ENCODE measurements at places on chromosomes 2 and 18.

DNA sequence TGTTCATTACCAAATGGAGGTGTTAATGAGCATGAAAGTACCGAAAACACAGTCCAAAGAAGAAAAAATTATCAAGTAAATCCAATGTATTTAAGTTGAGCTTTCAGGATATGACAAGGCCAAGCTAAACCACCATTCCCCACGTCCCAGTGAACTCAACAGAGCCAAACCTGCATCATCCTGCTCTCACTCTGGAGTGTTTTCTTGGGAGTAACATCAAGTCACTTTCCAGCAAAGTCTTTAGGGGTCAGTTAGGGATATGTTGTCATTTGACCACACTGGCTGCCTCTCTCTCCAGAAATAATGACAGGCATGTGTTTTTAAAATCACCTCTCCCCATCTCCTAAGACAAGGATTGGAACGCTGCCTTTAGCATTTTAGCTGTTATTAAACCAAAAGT lies 140.5 kb downstream of the SRBD1 start:
- DNase-seq = no peak

- no peak for DNase-seq
Measured at GRCh38 chr2:62293490-62294271, 97.8 kb downstream of the B3GNT2 start.

GRCh38 chr2:4020153-4020552 lies 316.8 kb downstream of the DCDC2C start:
- DNase-seq = no peak

- no peak for DNase-seq
Measured at GRCh38 chr2:160375037-160375436, 118.6 kb downstream of the RBMS1 start.

DNA sequence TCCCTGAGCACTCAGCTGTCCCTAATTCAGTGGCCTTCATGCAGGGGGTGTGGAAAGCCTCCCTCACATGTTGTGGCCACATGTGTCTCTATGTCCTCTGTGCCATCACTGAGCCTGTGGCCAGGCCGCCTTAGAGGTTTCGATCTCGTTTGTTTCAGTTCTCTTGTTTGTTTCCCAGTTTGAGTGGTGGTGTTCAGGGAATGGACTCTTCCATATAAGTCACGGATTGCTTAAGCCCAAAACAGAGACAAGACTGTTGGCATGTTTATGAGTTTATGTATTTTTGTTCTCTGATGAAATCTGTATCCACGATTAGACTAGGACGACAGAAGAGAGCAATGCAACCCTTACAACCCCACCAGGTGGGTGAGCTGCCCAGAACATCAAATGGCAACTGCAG lies 134.5 kb downstream of the CCBE1 start:
- DNase-seq = no peak

DNA sequence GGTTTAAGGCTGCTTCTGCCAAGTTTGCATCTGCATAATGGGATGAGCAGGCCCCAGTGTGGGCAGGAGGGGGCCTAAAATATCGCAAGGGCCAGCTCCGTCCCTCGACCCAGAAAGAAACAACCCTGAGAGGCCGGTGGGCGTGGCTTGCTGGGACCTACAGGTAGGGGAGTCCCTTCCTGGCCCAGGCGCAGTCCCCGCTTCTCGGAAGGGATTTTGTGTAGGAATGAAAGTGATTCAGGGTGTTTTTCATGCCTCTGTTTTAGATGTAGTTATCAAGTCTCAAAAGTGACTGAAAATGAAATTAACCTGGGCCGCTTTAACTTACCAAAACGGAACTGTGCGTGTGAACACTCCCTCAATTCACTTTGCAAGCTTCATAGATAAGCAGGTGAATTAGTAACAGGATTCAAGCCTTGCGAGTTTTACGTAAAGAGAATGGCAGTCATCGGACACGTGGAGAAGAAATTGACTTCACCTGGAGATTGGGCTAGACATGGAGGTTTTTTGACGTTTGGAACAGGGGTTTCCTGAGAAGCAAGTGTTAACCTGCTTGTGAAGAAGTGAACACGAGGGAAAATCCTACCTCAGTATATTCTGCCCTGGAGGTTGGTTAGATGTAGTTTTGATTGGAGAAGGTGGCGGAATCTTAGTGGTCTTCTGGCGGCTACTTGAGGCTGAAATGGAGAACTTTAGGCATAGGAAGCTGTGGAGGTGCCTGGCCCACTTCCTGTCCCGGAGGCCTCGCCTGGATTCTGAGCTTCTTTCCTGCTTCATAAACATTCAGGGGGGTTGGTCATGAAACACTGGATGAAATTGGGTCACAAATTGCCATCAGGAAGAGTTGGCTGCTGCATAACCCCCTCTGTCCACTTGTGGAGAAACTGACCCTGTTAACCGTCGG lies 1.7 kb downstream of the NCK2 start:
- peak; percentile 52 for DNase-seq

DNA sequence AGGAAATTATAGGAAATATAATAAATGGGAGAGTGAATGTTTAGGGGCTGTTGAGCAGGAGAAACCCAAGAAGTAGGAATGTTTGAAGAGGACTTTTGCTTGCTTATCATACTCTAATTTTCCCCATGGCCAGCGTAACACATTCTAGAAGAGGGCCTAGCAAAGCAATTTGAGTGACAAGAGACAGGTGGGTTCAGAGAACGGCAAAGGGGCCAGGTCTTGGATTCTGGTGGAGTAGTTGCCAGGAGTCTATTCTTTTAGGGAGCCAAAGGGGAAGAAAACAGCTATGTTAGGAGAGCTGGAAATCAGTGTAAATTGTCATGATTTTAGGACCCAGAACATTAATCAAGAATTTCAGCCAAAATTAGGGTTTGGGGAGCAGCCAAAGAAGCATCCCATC lies 96.5 kb downstream of the COL5A2 start:
- no peak for DNase-seq

- DNase-seq = no peak
Measured at GRCh38 chr2:33108483-33109443, 162.0 kb downstream of the LTBP1 start.

GRCh38 chr18:78619854-78620253 lies 359.8 kb upstream of the SALL3 start:
- DNase-seq = no peak

GRCh38 chr2:128004509-128004908 lies 23.4 kb downstream of the SAP130 start:
- no peak for DNase-seq

DNA sequence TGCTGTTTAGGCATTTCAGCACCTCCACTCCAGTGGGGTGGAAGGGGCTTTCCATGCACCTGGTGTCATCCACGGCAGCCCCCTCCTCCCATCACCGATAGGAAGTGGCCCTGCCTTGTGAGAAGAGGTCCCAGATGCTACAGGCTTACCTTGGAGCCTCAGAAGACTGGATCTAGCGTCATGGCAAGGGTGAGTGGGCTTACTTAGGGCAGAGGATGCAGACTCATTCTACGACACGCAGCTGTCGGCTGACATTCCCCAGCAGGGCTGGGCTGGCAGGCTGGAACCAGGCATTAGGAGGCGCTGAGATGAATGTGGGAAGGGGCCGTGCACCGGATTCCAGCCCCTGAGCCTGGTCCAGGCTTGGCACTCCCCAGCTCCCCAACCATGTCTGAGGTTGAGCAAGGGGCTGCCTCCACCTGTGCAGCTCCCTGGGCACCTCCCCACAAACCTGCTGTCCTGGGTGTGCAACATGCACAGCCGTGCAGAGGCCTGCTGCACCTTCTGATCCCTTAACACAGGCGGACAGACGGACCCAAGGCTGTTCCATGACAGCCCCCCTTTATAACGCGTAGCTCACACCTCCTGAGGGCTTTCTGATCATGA lies 1.7 kb upstream of the PRLH start:
- DNase-seq = no peak

- DNase-seq = no peak
Measured at GRCh38 chr2:231684314-231685223, 23.8 kb upstream of the PTMA start.

- no peak for DNase-seq
Measured at GRCh38 chr18:65567372-65567771, 183.4 kb upstream of the CDH7 start.

- DNase-seq = no peak
Measured at GRCh38 chr2:239816576-239817467, 208.3 kb downstream of the NDUFA10 start.

DNA sequence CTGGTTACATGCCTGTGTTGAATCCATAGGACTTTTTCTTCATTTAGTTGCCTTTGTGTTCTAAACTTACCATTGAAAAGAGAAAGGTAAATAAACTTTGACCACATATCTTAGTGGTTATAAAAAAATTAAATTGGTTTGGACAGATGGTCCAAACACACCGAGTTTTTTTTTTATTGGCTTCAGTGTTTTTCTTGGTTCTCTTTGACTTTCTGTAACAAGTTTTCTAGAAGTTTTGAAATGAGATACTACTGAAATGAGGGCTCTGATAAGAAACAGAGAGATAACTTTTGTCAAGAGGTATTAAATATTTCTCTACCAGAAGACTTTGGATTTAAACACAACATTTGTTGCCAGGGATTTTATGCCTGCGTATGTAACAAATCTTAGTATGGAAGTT lies 20.7 kb downstream of the SPTBN1 start:
- DNase-seq = no peak

GRCh38 chr18:8231316-8231715 lies 377.9 kb upstream of the RAB12 start:
- no peak for DNase-seq

GRCh38 chr2:213231966-213232365 lies 52.3 kb upstream of the SPAG16 start:
- DNase-seq = no peak

- DNase-seq = no peak
Measured at GRCh38 chr2:186220409-186220808, 265.7 kb upstream of the ZC3H15 start.

DNA sequence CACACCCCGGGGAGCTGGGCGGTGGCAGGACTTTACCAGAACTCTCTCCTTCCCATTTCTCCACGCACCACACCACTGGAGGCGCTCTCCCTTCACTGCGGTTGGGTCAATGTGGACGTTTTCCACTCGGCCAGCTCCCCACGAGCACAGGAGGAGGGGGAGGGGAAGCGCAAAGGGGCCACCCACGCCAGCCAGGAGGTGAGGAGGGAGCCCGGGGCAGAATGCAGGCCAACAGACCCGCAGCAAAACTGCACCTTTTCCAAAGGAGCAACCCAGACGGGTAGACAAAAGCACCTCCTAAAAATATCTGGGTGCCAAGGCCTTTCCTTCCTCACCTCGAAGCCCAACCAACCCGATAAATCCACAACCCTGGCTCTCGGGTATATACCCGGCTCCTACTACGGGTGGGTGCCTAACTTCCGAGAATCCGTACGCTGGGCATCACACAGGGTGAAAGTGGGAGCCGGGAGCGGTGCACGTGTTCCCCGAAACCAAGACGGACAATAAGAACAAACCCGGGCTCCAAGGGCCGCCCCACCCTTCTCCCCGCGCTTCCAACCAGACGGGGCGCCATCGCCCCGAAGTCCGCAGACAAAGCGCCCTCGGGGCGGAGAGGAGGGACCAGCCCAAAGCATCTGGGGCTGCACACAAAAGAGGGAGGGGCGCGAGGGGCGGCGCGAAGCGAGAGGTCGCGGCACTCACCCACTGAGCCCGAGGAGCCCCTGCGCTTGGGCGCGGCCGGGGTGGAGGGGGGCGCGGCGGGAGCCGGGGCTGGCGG lies 1.0 kb downstream of the RTN4 start:
- peak; percentile 41 for DNase-seq

- no peak for DNase-seq
Measured at GRCh38 chr2:128789221-128789620, 470.6 kb upstream of the HS6ST1 start.

- DNase-seq = no peak
Measured at GRCh38 chr2:61853086-61853846, 594 bp downstream of the FAM161A start.

- no peak for DNase-seq
Measured at GRCh38 chr18:46477425-46478011, 179.5 kb downstream of the LOXHD1 start.

- DNase-seq = no peak
Measured at GRCh38 chr2:4278392-4278791, 575.0 kb downstream of the DCDC2C start.

DNA sequence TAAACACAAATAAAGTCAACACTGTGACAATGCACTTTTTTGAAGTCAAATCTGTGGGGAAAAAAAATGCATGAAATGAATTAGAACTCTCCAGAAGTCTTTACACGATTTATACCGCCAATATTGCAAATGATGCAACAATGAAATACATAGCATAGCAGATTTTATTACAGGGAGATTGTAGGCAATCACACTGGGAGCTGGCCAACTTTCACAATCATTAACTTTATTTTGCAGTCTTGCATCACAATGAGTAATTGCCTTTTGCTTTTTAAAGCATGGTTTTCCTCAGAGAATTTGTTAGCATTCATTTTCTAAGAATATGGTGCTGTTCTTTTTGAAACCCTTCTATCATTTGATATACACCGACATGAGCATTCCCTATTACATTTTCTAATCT lies 366.4 kb upstream of the FSIP2 start:
- no peak for DNase-seq

GRCh38 chr2:6854416-6854815 lies 11.3 kb downstream of the CMPK2 start:
- DNase-seq = no peak

DNA sequence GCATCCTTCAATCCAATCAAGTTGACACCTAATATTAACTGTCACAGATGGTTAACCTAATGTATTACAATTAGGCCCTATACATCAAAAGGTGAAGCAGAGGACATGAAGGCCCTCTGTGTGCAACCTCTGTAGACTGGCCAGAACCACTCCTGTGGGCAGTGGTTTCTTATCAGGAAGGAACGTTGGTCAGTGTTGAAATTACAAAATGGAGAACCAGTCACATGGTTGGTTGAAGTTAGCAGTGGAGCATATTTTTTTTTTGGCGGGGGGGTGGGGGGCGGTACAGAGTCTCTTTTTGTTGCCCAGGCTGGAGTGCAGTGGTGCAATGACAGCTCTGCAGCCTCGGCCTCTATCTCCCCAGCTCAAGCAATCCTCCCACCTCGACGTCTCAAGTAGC lies 19.8 kb downstream of the RNU2-63P start:
- no peak for DNase-seq

GRCh38 chr2:129922571-129923264 lies 56.7 kb upstream of the RAB6C start:
- DNase-seq = no peak

- DNase-seq = no peak
Measured at GRCh38 chr2:168529900-168530561, 74.0 kb downstream of the CERS6 start.

GRCh38 chr2:200786423-200786822 lies 25.3 kb upstream of the BZW1 start:
- no peak for DNase-seq

- DNase-seq = no peak
Measured at GRCh38 chr18:57976230-57976773, 67.7 kb upstream of the NEDD4L start.

- DNase-seq = no peak
Measured at GRCh38 chr2:72143441-72144273, 4.0 kb downstream of the CYP26B1 start.

DNA sequence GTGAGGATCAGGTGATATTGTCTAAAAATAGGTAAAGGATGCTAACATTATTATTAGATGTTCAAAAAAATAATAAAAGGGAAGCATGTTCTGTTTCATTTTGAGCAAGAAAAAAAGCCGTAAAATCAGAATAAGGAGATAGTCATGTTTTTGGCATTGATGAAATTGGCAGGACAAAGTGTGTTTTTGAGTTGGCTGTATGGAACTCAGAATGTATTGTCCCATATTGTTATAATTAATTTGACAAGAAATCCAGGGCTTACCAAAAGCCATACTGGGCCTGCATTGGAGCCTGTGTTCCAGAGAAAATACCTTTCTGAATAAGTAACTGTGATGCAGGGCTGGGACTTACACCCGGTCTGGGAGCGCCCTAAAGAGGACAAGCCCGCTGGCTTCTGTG lies 232.0 kb downstream of the AGAP1 start:
- no peak for DNase-seq

- no peak for DNase-seq
Measured at GRCh38 chr2:31956312-31956711, 54.5 kb downstream of the MEMO1 start.

- DNase-seq = no peak
Measured at GRCh38 chr2:130791617-130791939, 36.2 kb downstream of the AMER3 start.
